MV-4-11 (cell line): ENCODE measurements at places on chromosomes 16 and 17.
A peak's percentile ranks its signal among the peaks of the same experiment; 100 is the strongest.

DNA sequence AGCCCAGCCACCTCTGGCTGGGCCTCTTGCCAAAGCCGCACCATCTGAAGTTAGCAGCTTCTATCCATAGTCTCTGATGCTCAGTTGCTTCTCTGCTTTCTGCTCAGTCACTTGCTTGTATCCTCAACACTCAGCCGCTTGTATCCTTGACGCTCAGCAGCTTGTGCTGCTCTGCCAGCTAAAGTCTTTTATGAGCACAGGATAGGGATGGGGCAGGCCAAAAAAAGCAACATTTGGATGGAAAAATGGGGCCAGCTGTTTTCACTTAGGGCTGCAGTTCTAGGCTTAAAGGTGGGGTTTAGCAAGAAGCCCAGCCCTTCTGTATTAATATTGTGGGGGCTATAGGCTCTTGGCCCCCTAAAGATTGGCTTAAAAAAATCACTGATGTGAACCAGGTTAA is 739.4 kb downstream of the CDH8 start:
- DNase-seq = no peak

DNA sequence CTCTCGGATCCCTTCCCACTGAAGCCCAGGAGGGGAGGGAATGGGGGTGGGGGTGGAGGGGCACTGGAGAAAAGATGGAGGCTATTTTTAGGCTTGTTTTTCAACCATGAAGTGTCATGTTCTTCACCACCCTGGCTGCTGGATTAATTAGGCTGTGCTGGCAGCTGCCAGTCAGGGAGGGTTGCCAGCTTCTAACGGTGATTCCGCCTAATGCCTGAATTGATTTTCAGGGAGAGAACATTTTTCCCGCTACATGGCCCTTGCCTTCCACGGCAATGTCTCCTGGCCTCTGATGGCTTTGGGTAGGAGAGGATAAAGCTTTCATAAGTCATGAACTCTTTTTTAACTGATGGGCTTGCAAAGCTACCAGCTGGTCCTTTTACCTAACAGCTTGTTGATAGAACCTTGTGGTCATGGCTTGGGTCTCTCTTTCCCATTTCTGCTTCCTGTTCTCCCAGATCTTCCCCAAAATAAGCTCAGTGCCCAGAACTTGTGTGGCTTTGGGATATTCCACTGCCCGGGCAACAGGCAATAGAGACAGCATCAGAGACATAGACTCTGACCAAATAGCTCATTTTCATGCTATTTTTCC is 167.4 kb downstream of the PITPNC1 start:
- DNase-seq = no peak

DNA sequence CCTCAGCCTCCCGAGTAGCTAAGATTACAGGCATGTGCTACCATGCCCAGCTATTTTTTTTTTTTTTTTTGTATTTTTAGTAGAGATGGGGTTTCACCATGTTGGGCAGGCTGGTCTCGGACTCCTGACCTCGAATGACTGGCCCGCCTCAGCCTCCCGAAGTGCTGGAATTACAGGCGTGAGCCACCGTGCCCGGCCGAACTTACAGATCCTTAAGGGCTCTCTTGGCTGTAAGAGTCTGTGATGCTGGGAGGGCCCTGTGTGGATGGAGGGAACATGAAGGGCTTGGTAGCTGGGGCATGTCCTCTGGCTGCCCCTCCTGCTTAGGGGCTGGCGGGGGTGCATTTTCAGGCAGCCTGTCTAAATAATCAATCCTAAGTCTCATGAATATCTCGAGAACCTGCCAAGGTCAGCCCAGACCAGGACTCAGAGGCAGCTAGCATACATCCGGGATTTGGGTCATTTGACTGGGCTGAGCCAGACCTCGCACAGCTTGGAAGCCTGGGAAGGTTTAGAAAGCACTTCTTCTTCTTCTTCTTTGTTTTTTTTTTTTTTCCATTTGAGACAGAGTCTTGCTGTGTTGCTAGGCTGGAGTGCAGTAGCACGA is 17.1 kb downstream of the SPNS3 start:
- no peak for DNase-seq

- no peak for DNase-seq
These were observed at the start of gene SGSM2 for GRCh38 chr17:2336852-2337543. Gene SGSM2 (plus strand): TSS chr17:2337501. CDS start chr17:2337689, 188 bp downstream.

DNA sequence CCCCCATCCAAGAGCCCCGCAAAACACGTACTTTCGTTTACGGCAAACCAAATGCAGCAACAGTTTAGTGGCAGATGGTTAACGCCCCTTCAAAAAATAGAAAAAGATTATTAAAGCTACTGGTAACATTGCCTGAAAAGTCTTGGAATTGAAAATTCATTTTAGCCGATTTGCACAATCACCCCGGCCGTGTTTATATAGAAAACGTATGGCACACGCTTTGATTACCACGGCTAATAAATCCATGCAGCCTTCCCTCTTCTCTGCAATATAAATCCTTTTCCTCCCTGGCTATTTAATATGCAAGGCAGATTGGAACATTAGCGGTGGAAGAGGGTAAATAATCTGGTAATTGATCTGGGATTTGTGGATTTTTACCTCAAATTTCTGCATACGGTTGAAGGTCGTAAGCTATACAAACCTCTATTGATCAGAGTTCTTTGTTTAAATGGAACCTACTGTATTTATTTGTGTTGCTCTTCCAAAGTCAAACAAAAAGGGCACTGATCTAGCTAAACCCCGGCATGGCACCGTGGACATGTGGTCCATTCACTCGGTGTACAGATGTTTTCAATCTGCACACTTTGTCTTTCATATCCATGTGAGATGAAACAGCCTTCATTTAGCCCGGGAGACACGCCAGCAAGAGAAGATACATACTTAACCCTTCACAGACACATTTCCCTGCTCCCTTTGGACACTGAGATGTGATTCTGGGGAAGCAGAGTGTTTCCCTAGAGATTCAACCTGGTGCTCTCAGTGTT is 238.1 kb upstream of the MAF start:
- no peak for DNase-seq

- DNase-seq = peak; percentile 65
These were observed 26.2 kb upstream of the PIK3R5 start for GRCh38 chr17:8991514-8992285.

DNA sequence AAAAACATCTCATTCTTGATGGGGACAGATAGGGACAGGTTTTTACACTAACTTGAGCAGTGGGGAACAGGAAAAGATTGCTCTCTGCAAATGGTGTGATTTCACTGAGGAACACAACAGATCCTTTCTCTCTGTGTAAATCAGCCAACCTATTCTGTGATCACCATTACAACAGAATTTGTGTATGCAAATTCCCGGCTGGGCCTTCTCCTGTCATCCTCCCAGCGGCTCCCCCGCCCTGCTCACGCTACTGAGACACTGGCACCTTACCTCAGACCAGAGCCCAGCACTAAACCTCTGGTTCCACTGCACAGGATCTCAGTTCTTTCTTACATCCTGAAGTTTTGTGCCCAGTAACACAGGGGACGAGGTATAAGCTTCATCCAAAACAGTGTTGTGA is 97.0 kb upstream of the FA2H start:
- no peak for DNase-seq

- DNase-seq = no peak
These were observed 40.9 kb downstream of the PIK3R5 start for GRCh38 chr17:8924595-8924994.

- peak; percentile 45 for DNase-seq
These were observed 70.4 kb downstream of the METRNL start for GRCh38 chr17:83149761-83150251.

DNA sequence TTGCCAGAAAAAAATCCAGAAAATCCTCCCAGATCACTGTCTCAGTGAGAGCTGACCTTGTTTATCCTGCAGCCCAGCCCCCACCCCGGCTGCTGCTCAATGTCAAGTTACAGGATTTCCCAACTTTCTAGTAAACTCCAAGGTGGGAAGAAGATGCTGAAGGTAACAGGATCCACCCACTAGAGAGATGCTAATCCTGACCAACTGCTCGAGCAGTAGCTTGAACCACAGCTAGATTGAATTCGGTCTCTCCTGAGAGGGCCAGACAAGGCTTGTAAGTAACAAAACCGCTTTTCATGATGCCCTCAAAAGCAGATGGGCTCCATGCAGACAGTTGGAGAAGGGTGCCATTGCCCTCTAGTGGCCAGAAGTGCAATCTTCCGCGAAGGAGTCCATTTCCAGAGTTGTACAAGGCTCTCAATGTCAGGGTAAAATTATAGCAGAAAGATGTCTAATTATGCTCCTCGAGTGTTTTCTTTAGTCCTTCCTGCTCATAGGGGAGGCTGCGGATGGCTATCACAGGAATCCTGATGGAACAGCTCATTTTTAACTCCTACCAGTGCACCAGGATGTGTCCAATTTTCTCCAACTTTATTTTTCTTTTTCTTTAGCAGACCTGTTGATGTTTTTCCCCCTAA is 3.9 kb downstream of the CDH11 start:
- DNase-seq = peak; percentile 29

DNA sequence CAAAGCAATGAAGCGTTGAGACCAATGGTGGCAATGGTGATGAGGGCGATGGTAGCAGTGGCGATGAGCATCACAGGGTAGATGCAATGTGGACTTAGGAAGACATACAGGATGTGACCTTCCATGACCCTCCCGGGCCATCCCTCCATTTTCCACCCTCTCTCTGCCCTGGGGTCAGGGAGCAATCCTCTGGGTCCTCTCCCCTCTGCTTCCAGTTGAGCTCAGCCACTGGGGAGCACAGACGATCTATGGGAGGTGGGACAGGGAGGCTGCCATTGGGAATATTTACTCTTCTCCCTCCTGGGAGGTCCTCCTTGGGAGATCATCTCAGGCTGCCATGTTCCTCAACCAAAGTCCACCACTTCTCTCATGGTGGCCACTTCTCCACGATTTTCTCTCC is 260.7 kb upstream of the FOXF1 start:
- no peak for DNase-seq

- peak; percentile 98 for DNase-seq
These were observed 12.5 kb downstream of the CEP295NL start for GRCh38 chr17:78890498-78890897.

- peak; percentile 95 for DNase-seq
These were observed 36.8 kb downstream of the ATP2C2 start for GRCh38 chr16:84404936-84405639.
